Articular chondrocyte of knee joint (primary cell): ENCODE measurements at places on chromosomes 13 and 19. TPM values are rescaled to one million over a fixed set of nuclear protein-coding genes. Genes with fewer than 3 reads are reported as not detected.

The SHC2 gene
- total RNA-seq = 0.39 and 1.4 TPM in 2 replicates

The PNMA8B gene
- 1.7 and 1.8 TPM in 2 replicates for total RNA-seq

The GRIK5 gene
- 0.22 and 0.26 TPM in 2 replicates for total RNA-seq

The C2CD4C gene
- not detected in 2 replicates for total RNA-seq

The CGB8 gene
- total RNA-seq = not detected in 2 replicates

The ZNF85 gene
- 7.7 and 9.4 TPM in 2 replicates for total RNA-seq

The FCHO1 gene
- 0.39 and 0.43 TPM in 2 replicates for total RNA-seq

The TUBB4A gene
- total RNA-seq = not detected in 2 replicates

The MEIS3 gene
- 18.2 and 19.2 TPM in 2 replicates for total RNA-seq

The LILRA1 gene
- total RNA-seq = not detected in 2 replicates

The CEACAM4 gene
- not detected in 2 replicates for total RNA-seq

The LILRB5 gene
- total RNA-seq = not detected in 2 replicates

The CASP14 gene
- total RNA-seq = not detected in 2 replicates

The CGB2 gene
- not detected in 2 replicates for total RNA-seq

The KL gene
- total RNA-seq = 0.11 and 0.13 TPM in 2 replicates

The EDNRB gene
- 0.11 TPM in 1 of 2 replicates, not detected in the other for total RNA-seq

The OR7A5 gene
- not detected in 2 replicates for total RNA-seq

The LPAR2 gene
- total RNA-seq = 0.78 and 1.5 TPM in 2 replicates

The POSTN gene
- 98.8 and 358 TPM in 2 replicates for total RNA-seq

The KLF1 gene
- not detected in 2 replicates for total RNA-seq

The TMPRSS9 gene
- not detected in 2 replicates for total RNA-seq

The UNC13A gene
- under 0.01 TPM in 2 replicates for total RNA-seq

The RASIP1 gene
- total RNA-seq = 0.91 and 1.3 TPM in 2 replicates

The CEACAM7 gene
- total RNA-seq = not detected in 2 replicates

The FUT3 gene
- not detected in 2 replicates for total RNA-seq

The HCST gene
- 0.91 and 1.4 TPM in 2 replicates for total RNA-seq

The NTF4 gene
- total RNA-seq = not detected in 2 replicates

The PET100 gene
- total RNA-seq = 6.4 and 11.1 TPM in 2 replicates

The BRME1 gene
- 0.54 and 0.65 TPM in 2 replicates for total RNA-seq

The FGF21 gene
- total RNA-seq = not detected in 2 replicates

The PRMT1 gene
- 106 and 127 TPM in 2 replicates for total RNA-seq

The ZNF837 gene
- 2.2 and 2.7 TPM in 2 replicates for total RNA-seq

The C19orf38 gene
- total RNA-seq = not detected in 2 replicates

The ANGPTL8 gene
- total RNA-seq = not detected in 2 replicates

The GARIN5A gene
- total RNA-seq = 0.78 TPM in 1 of 2 replicates, not detected in the other

The ZNF442 gene
- total RNA-seq = 4.5 and 4.8 TPM in 2 replicates

The ZNF420 gene
- total RNA-seq = 9.9 and 10.5 TPM in 2 replicates

The ZNF20 gene
- 6.3 and 10.6 TPM in 2 replicates for total RNA-seq

The ZNF146 gene
- 71.6 and 109 TPM in 2 replicates for total RNA-seq

The ZNF808 gene
- 19.6 and 28.8 TPM in 2 replicates for total RNA-seq

The SIRT2 gene
- 41.7 and 49.8 TPM in 2 replicates for total RNA-seq

The PCSK4 gene
- total RNA-seq = 0.78 and 1.8 TPM in 2 replicates

The SUPT20H gene
- 57.3 and 58.4 TPM in 2 replicates for total RNA-seq

The IL12RB1 gene
- 0.26 and 0.32 TPM in 2 replicates for total RNA-seq

The CGB1 gene
- total RNA-seq = not detected in 2 replicates
